ENCODE measurements at places on chromosomes 3 and 15. TPM values are rescaled to one million over a fixed set of nuclear protein-coding genes. Genes with fewer than 3 reads are reported as not detected.

REC114 gene
- not detected for total RNA-seq

PLA2G4E gene
- total RNA-seq: not detected

TGM5 gene
- not detected for total RNA-seq

TRIM71 gene
- total RNA-seq: 0.19 TPM

All from activated T-cell treated with anti-CD3 and anti-CD28 coated beads, Interleukin-2, amount 50 U/mL, for 4 hours (primary cell).